ENCODE measurements at places on chromosomes 12 and 14.

- DNase-seq: no peak
These were observed 920.1 kb downstream of the FLRT2 start for GRCh38 chr14:86450085-86450484.

DNA sequence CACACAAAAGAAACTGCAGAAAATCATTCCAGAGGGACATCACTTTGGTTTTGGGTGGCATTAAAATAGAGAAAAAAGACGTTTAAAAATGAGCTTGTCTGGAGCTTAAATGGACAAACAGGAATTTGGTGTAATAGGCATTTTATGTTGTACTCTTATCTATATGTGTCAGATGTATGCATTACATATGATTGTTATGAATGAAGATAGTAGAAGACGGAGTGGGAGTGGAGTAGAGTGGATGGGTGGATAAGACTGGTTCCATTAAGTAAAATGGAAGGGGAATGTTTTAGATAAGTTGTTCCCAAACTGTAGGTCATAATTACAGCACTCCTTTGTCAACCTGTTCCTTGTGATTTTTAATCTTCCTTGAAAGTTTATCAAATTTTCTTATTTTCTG is 1.9 kb downstream of the CCDC91 start:
- DNase-seq: no peak

GRCh38 chr14:61973981-61974380 is 211.8 kb downstream of the SNAPC1 start:
- DNase-seq: no peak

GRCh38 chr12:87758271-87758670 is 270.9 kb downstream of the C12orf50 start:
- no peak for DNase-seq

- DNase-seq: no peak
These were observed 6.6 kb upstream of the CSAD start for GRCh38 chr12:53187145-53187899.

DNA sequence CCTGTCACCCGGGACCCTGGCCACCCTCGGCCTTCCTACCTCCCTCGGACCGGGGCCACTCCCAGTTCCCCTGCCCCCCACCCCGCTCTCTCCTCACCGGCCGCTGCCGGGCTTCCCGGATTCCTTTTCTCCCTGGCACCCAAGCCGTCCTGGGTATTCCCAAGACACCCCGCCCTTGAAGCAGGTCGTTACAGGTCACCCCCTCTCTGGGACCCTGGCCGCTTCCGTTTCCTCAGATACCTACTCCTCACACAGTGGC is 493 bp downstream of the NUMB start:
- no peak for DNase-seq

DNA sequence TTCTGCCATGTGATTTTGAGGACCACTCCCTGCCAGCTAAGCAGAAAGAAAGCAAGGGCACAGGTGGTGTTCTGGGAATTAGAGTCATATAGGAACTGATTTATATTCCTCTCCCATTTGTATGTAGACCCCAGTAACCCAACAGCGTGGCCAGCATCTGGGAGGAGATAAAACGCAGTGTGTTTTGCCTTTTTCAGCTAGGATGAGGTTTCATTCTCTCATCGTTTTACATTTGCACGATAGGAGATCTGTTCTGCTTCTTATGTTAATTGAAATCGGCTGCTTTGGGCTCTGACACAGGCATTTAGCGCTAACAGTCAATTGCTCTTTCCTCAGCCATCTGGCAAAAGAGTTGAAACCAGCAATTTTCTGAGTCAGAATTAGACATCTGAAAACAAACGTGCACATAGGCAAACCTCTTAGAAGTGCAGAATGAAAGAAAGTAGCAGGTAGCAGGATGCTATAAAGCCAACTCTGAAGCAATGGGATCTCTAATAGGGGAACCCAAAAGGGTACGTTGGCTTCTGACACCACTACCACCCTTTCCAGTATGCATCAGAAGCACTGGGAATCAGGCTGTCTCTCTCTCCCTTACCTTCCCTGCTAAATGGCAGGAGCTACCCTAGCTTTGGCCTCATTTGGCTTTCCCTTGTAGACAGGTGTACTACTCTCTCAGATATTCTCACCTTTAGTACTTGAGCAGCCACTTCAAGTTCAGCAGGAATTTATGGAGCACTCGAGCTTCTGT is 219.1 kb downstream of the PHLDA1 start:
- no peak for DNase-seq

DNA sequence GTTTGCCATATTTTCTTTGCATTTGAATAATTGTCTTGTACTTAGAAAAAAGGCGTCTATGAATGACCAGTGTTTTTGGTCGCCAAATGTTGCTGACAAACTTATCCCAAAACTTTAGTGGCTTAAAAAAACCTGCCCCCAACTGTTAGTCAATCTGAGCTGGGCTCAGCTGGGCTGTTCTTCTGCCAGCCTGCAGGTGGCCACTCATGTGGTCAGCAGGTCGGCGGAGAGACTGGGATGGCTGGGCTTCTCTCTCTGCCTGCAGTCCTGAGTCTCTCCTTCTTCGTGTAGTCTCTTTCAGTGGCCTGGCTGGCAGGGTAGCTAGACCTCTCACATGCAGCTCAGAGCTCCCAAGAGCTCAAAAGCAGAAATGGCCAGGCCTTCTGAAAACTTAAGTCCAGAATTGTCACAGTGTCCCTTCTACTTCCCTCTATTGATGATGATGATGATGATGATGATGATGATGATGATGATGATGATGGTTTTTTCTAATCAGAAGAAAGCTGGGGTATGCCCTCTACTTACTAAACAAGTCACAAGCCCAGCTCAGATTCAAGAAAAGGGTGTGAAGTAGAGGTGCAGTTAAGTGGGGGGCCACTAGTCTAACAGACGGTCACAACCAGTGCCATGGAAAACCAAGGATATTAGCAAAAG is 87.9 kb downstream of the PTPN11 start:
- no peak for DNase-seq

GRCh38 chr14:38944691-38945090 is 158.3 kb downstream of the SEC23A start:
- no peak for DNase-seq

DNA sequence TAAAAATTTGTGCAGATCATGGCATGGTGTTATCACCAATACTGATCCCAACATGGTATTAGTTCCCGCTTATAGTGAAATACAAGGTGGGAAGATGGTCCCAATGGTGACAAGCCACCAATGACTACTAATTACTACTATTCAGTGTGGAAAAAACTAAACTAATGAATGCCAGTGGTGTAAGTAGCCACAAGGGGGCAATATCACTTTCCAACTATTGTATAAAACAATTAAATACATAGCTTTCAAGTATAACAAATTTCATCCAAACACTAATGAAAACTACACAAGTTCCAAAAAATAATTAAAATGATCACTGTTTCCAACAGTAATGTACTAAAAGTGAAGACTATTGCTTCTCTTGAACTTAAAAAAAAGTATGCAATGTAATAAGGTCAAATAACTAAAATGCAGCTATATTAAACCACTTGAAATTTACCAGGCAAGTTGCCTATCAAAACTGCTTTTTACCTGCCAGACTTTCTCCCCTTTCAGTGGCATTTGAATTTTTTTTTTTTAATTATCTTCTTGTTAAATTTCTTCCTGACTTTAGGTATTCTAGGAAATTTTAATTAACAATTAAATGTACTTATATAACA is 58.0 kb downstream of the PAPLN start:
- no peak for DNase-seq
